ENCODE measurements at places on chromosomes 5 and 9. TPM values are rescaled to one million over a fixed set of nuclear protein-coding genes. Genes with fewer than 3 reads are reported as not detected.

SLC35D2 gene
- 25.6 TPM for total RNA-seq

FRMD3 gene
- 6.3 TPM for total RNA-seq

- DNase-seq, result no peak
- H3K4me1 ChIP-seq, result no peaks in the 10 kb centered on the region
These were observed 528.7 kb upstream of the DAP start for GRCh38 chr5:11289733-11290132.

GRCh38 chr5:128498844-128499455, 39.1 kb downstream of the FBN2 start:
- no peaks in the 10 kb centered on the region for H3K36me3 ChIP-seq
- no peaks in the 10 kb centered on the region for H3K27me3 ChIP-seq
- no peak for DNase-seq

- no peak for DNase-seq
- H3K4me3 ChIP-seq, result no peak overlapping the region
- no peak overlapping the region for H3K27ac ChIP-seq
- no peaks in the 10 kb centered on the region for H3K4me1 ChIP-seq
- H3K36me3 ChIP-seq, result no peaks in the 10 kb centered on the region
These were observed 198.4 kb downstream of the NSG2 start for GRCh38 chr5:174243904-174244303.

DNA sequence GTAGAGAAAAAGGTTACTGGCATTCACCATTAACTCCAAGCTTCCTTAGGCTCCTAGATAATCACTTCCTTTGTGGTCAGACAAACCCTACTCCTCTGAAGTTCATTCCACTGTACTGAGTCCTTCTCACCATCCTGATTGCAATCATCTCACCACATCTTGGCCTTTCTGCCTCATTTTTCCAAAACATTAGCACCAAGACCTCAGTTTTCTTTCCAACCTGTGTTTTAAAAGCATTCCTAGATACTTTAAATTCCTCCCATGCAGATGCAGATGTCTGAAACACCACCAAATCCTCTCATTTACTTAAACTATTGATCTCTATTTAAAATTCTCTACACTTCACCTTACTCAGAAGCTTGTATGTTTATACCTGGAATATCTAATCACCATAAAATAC, 961.3 kb upstream of the CTNND2 start:
- H3K36me3 ChIP-seq, result no peaks in the 10 kb centered on the region
- no peak for DNase-seq
- H3K27me3 ChIP-seq, result no peaks in the 10 kb centered on the region

GRCh38 chr9:93893194-93893593, 62.0 kb downstream of the BARX1 start:
- DNase-seq, result no peak
- no peaks in the 10 kb centered on the region for H3K36me3 ChIP-seq
- H3K27me3 ChIP-seq, result no peaks in the 10 kb centered on the region
- no peak overlapping the region for H3K4me3 ChIP-seq
- no peaks in the 10 kb centered on the region for H3K4me1 ChIP-seq
- H3K27ac ChIP-seq, result no peak overlapping the region

All from breast epithelium (tissue), 4 donors.